ENCODE measurements at places on chromosomes 2 and 18.

DNA sequence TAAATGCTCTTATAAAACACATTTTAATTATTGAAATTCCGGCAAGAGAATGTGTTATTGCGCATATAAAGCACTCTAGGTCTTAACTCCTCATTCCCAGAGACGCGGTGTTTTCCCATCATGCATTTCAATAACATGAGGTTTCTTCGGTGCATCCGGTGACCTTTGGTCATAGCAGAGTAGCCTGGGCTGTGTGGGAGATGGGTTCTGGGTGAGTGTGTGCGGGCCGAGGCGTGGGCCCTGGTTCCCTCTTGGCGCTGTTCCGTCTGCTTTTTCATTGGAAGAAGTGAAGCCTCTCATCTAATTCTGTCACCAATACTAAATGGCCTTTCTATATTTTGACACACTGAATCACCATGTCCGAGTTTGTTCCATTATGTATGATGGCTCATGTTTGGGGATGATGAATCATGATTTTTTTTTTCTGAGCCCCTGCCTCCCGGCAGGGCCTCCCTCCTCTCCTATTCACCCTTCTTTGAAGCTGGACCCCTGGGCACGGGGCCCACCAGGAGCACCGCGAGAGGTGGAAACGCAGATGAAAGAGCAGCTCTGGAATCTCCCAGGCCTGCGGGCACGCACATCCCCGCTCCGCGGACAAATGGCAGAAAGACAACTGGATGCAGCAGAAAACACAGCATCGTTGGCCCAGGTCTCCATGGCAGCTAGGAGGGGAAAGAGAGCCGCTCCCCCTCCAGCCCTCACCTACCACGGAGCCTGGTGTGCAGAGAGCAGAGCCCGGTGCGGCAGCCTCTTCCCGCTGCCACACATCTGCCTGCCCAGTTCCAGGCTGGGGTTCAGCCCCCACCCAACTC lies 85.8 kb upstream of the HPCAL1 start:
- DNase-seq = peak; percentile 40

- DNase-seq = no peak
Observed at GRCh38 chr2:134663451-134664450, 55.0 kb downstream of the TMEM163 start.

DNA sequence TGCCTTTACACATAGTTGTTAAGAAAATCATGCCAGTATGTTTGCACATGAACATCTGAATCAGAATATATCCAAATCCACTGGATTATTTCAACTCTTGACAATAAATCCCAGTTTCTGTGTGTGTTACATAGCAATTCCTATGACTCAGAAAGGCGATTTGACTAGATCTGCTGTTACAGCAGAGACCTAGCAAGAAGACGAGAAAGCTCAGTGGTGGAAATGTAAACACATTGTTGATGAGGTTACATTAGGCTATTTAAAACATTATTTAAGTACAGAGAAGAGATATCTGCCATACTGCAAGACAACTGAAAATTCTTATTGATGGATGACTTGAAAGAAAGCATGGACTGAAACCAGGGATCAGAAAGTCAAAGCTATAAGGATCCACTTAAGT lies 73.0 kb upstream of the SMIM21 start:
- peak; percentile 26 for DNase-seq

DNA sequence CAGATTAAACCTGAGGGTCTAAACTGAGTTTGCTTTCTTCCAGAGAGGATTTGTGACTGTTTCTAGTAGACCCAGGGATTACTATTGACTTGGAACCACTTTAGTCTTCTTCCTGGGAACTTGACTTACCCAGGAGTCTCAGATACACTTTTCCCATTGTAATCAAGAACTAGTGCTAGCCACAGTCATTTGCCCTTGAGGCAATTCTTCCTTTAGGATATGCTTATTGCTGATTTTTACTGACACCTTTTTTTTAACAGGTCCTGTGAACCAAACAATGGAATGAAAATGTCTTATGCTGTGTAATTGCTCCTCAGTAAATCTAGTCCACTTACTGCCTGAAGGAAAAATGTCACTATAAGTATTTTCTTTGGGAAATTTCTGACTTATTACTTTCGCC lies 78.3 kb downstream of the TAF4B start:
- DNase-seq = no peak

DNA sequence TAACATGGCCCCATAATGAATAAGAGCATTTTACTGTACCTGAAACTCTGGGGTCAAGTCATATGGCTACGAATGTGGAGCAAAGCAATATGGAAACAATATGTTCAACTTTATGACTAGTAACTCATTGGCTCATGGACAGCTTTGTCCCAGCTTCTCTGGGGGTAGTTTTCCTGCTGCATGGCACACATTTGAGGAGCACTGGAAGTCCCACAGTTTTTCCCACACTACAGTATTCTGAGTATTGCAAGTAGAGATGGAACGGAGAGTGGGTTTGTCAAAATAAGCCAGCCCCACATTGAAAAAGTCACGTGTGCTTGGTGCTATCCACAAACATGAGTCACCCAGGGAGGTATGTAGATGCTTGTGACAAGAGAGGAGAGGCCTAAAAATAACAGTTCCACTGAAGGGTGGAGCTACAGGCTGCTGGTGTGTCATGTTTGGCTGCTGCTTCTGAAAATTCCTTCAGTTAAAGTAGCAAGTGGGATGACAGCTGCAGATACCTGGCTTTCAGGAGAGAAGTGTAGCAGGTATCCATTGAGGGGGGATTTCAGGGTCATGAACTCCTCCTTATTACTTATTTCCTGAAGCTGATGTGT lies 48.2 kb upstream of the CTAGE1 start:
- peak; percentile 98 for DNase-seq

GRCh38 chr18:74248595-74248994 lies 43.2 kb downstream of the CYB5A start:
- no peak for DNase-seq

GRCh38 chr2:238702276-238703052 lies 145.4 kb upstream of the TWIST2 start:
- DNase-seq = no peak

GRCh38 chr2:158969162-158969714 lies 798 bp downstream of the TANC1 start:
- no peak for DNase-seq
